ENCODE measurements at places on chromosomes 12 and 14.

GRCh38 chr14:67571275-67571990 is 28.6 kb downstream of the PIGH start:
- DNase-seq, result peak; percentile 60

- no peak for DNase-seq
Observed at GRCh38 chr14:32571995-32572866, 243.1 kb downstream of the AKAP6 start.

DNA sequence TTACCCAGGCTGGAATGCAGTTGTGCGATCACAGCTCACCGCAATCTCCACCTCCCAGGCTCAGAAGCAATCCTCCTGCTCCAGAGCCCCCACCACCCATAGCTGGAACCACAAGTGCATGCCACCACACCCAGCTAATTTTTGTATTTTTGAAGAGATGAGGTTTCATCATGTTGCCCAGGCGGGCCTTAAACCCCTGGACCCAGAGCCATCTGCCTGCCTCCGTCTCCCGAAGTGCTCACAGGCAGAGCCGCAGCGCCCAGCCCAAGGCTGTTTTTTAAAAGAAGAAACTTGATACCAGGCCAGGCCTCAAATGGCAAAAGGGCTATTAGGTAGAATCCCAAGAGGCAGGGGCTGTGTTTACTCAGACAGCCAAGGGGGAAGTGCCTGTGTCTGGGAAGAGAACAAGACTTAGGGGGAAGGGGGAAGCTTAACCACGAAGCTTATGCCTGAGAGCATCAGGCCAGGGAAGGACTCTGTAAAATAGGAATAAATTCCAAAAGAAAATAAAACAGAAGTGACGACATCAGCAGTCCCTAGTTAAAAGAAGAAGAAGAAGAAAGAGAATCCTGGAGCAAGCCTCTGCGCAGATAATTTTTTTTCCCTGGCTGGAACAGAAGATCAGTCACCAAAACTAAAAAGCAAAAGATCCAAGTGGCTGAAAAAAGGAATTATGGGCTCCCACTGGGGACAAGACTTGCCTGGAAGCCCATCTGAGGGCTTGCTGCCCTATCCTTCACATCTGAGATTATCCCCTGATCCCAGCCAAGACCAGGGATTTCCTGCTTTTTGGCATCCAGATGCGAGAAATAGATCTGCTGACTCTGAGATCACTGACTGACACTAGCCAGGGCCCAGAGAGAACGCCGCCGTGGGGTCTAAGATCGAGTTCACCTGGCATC is 170.5 kb downstream of the NDUFA12 start:
- DNase-seq, result no peak

GRCh38 chr14:34665785-34666435 is 36.0 kb upstream of the SNX6 start:
- DNase-seq, result no peak

GRCh38 chr14:102953100-102953499 is 30.6 kb downstream of the AMN start:
- DNase-seq, result no peak

DNA sequence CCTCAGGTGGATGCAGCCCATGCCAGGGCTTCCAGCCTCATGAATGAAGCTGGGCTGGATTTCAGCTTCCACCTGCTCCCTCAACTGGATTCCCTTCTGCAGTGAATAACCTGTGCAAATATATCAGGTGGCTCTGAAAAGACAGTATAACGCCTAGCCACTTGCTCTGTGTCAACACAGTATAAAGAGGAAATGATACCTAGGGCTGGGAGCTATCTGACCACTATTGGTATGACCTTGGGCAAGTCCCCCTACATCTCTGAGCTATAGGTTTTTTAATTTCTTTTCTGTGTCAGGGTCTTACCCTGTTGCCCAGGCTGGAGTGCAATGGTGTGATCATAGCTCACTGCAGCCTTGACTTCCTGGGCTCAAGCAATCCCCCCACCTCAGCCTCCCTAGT is 19.8 kb downstream of the ISM2 start:
- DNase-seq, result no peak

GRCh38 chr14:104361921-104362681 is 217.5 kb upstream of the C14orf180 start:
- DNase-seq, result no peak

DNA sequence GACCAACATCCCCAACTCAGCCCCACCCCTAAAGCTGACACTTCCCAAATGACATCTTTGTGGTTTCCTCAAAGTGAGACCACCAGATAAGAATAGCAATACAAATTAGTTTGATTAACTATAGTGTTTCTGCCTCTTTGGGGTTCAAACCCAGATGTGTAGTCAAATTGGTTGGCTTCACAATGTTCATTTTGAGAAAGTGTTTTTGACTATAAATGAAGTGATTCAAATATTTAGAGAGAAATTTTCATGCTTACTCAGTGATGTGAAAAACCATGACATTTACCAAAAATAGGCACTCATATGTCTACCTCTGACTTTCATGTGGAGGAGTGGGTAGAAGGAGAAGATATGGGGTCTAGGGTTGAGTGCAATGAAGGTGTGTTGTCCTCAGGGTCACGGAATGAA is 218.4 kb downstream of the BCAT1 start:
- DNase-seq, result no peak

- DNase-seq, result no peak
Observed at GRCh38 chr14:35155962-35156361, 33.6 kb downstream of the PRORP start.

DNA sequence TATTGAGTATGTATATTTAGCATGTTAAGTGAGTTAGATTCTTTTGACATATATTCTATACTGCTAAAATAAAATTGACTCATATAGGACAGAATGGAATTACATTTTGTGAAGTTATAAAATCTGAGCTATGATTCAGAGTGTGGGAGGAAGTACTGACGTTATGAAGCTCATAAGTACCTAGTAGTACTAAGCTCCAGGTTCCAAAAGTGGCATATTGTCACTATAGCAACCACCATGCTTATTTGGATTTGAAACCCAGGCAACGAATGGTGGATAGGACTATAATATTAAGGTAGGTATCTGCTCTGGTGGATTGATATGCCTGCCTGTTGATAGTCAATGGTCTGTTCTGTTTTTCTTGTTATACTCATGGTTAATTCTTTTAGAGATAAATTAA is 2.2 kb upstream of the FBXO33 start:
- DNase-seq, result no peak

DNA sequence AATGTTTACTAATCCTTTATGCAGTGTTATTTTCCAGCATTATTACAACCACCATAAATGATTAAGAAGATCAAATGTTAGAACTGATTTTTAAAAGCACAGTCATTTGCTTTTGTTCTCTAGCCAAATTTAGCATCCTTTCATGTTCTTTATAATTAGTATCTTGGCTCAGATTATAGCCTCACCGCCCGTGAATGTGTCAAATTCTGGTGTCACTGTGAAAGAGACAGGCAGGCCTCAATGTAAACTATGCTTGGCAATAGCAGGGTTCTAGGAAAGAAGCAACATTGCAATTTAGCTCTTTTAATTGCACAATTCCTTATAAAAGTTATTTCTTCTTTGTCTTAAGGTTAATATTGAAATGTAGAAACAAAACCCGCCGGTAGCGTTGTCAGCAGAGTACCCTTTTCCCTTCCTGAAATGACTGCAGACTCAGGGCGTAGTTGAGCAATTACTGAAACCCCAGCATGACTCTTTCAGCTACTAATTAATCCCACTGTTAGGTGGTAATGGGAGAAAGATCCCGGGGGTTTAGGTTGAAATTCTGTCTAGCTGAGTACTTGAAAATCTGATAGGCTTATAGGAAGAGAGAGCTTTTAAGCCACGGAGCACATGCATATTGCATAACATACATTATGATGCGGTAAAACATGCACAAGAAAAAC is 1600.5 kb upstream of the SEL1L start:
- DNase-seq, result no peak

- peak; percentile 3 for DNase-seq
Observed at GRCh38 chr12:12807970-12808702, 5.0 kb upstream of the DDX47 start.

DNA sequence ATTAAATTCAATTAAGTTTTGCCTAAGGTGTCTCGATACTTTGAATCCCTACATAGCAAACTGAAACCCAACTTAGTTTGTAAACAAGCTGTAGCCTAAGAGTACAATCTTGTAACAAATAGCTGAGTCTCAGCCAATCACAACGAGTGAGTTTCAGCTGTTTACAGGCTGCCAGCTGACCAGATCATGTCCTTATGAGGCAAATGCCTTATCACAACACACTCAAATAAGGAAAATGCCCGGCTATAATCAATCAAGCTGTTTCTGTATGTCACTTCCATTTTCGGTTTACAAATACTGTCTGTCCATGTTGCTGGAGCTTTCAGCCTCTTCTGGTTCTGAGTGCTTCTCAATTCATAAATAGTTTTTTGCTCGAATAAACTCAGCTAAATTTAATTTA is 943.8 kb downstream of the SLC16A7 start:
- DNase-seq, result no peak

GRCh38 chr12:31206038-31206670 is 119.8 kb downstream of the SINHCAF start:
- DNase-seq, result no peak

- DNase-seq, result no peak
Observed at GRCh38 chr12:111488271-111488670, 82.5 kb downstream of the SH2B3 start.

GRCh38 chr14:92199763-92200162 is 78.0 kb downstream of the CPSF2 start:
- DNase-seq, result no peak

DNA sequence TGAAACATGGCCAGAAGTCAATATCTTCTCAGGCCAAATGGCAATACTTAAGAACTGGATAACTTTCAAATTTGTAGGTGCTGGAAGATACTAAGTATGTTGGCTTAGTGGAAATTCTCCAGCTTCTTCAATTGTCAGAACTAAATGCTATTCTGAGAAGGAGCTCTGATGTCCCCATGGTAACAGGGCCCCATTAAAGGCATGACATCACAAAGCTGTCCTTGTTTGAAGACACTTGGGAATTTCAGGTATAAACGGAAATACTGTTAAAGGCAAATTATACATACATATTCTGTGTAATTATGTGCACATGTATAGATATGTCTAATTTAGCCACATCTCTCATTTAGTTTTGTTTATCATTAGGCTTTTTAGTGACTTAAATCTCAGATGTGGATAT is 210.0 kb upstream of the SEL1L start:
- no peak for DNase-seq

GRCh38 chr14:78785265-78785664 is 615.1 kb downstream of the NRXN3 start:
- DNase-seq, result no peak

GRCh38 chr12:54631551-54631950 is 3.1 kb downstream of the LACRT start:
- DNase-seq, result no peak

- no peak for DNase-seq
Observed at GRCh38 chr14:104277416-104278213, 139.2 kb downstream of the KIF26A start.

GRCh38 chr12:112950701-112951100 is 12.4 kb downstream of the OAS3 start:
- DNase-seq, result no peak

DNA sequence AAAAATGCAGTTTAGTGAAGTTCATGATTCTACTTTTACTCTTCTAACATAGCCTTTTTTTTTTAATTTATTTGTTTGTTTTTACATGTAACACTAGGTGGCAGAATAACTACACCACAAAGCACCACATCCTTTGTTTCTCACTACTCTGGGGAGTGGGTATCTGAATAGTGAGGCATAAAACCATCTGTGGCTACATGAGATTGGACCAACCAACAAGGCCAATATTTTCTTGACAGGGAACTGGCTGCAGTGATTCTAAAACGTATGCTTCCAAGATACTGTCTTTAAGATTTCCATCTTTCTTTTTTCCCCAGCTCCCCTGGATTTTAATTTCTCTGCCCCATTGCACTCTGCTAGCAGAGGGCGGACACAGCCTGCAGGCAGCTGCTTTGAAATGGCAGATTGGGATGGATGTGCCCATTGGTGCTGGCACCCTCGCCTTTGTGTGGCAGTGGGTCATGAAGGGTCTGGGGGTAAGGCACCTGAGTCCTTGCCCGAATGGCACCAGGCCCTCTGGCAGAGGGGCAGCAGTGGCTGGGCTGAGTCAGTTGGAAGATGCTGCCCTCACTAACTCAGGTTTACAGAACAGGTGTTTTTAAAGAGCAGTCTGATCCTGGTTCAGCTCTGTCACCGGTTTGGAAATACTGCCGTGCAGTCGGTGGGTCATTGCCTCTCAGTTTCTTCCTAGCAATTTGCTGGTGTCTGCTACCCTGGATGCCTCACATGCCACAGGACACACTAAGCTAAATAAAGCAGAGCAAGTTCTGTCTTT is 429.1 kb downstream of the RAD51B start:
- peak; percentile 58 for DNase-seq

- DNase-seq, result no peak
Observed at GRCh38 chr12:26696048-26696612, 136.9 kb downstream of the ITPR2 start.

GRCh38 chr12:22284871-22285270 is 49.6 kb downstream of the ST8SIA1 start:
- DNase-seq, result peak; percentile 33

DNA sequence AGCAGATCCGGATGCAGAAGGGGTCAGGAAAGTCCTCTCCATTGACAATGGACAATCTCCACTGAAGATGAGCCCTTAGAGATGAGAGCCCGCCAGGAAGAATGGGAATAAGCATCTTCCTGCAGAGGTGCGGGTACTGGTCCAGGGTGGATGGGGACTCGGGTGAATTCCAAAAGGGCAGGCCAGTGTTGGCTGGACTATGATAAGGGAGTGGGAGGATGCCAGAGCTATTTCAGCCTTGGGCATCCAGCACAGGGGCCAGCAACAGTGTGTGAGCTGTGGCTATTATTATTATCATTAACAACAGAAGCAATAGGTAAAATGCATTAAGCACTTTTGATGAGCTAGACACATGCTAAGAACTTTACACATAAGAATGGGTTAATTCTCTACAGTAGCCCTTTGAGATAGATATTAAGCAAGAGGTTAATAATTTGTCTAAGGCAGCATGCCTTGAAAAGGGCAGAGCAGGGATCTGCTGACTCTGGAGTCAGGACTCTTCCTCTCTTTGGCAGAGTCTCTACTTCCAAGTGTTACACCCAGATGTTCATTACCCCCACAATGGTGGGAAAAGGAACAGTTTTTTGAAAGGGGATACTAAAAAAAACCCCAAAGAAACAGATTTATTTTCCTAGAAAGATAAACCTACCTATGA is 55.2 kb downstream of the PRICKLE1 start:
- no peak for DNase-seq

GRCh38 chr14:97290977-97291376 is 493.8 kb downstream of the VRK1 start:
- no peak for DNase-seq

DNA sequence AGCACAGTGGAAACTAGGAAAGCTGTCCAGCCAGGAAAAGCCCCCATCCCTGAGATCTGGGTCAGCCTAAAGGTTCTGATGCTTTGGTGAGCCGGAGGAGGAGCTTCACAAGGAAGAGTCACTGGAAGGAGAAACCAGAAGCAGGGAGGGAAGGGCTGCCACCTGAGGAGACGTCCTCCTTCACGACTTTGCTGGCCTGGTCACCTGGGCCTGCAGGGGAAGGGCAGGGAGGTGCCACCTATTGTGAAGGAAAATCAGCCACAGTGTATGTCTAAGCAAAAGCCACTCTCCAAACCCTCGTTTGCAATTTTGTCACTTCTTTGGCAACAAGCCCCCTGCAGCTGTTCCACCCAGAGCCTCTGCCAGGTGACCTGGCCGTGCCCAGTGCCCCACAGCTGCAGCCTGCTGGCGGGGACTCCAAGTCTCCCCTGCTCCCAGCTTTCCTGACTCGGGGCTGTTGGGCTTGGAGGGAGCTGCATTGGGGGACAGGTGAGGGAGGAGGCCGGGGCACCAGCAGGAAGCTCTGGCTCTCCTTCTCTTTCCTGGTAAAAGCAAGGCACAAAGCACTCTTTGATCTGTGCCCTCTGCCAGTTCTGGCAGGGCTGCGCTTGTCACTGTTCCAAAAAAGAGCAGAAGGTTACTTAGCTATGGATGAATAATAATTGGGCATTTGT is 120.9 kb upstream of the BCL2L14 start:
- DNase-seq, result no peak

Measured in Kasumi-1 (cell line).